ENCODE measurements at places on chromosomes 12 and 14. TPM values are rescaled to one million over a fixed set of nuclear protein-coding genes. Genes with fewer than 3 reads are reported as not detected.

The GRIP1 gene
- not detected for total RNA-seq

The IGF1 gene
- total RNA-seq: not detected

The CLEC4A gene
- not detected for total RNA-seq

The RTN1 gene
- total RNA-seq: 0.18 TPM
